ENCODE measurements at places on chromosomes 2 and 18.

DNA sequence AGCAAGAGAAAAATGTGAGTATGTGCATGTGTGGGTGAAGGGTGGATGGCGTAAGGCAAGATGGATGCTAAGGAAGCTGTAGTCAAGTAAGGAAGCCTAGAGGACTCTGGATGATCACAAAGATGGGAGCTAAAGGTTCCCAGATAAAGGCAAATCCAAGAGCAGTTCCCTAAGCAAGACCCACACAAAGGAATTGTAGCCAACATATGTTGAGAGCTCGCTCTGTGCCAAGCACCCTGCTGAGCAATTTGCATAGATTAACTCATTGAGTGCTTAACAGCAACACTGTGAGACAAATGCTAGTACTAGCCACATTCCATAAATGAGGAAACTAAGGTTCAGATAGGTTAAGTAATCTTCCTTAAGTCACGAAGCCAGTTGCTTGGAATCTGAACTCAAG, 132.6 kb downstream of the C1D start:
- no peak for DNase-seq

DNA sequence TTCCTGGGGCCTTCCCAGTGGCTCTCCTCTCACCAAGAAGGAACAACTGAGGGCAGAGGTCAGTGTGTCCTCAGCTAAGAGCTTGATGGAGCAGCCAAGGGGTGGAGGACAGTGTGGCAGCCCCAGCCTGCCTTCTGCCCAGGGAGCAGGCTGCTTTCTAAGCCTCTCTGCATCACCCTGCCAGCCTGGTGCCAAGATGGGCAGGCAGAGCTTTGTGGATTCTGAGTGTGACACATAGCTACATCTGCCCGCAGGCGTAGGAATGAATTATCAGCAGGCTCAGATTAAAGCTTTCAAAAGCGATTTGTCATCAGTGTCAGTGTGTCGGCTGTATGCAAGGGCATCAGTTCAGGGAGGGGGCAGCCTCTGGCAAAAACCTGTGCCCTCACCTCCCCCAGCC, 8.7 kb downstream of the MAL start:
- no peak for DNase-seq

DNA sequence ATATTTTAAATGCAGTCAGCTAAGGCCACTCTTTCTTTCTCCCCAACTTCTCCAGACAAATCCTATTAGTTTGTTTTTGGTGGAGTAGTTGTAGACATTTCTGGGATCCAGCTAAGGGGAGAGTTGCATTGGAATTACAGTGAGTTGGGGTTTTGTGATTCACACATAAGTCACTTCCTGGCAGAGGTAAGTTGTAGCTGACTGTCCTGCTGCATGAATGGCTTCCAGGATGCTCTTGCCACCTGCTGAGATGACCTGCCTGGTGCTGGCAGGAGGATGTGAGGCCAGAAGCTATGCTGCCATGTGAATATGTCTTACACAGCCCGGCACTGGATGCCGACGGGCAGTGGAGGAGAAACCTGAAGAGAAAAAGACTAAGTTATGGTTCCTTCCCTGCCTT, 243.7 kb downstream of the TDRD15 start:
- no peak for DNase-seq

DNA sequence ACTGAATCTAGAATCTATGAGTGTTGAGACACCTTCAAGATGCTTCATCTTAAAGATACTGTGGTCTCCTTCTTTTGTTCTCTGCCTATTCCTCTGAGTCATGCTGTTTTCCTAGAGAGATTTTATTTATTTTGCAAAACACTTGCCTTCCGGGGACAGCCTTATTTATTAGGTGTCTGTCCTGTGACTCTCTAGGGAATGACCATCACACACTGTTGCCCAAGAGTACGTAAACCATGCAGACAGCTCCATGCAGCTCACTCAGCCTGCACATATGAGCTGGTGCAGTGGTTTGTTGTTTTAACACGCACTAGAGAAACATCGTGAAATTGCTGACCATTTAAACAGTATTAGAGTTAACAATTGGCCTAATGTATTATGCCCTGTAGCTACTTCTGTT, 12.4 kb upstream of the ADCYAP1 start:
- no peak for DNase-seq

DNA sequence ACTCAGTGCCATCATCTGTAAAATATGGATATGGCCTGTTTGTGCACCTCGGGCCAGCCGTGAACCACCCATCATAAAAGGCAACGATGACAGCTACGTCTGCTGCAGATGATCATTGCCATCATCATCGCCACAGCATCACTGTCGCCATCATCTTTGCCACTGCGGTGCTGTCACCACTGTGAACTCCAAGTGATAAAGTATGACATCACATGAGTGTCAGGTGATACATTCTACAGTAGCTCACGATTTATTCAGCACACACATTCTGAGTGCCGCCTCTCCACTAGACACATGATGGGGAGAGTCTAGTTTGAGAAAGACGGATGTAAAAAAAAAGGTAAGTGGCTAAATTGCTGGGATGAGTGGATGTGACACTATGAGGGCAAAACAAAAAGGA, 755.4 kb upstream of the RAB6C start:
- no peak for DNase-seq

DNA sequence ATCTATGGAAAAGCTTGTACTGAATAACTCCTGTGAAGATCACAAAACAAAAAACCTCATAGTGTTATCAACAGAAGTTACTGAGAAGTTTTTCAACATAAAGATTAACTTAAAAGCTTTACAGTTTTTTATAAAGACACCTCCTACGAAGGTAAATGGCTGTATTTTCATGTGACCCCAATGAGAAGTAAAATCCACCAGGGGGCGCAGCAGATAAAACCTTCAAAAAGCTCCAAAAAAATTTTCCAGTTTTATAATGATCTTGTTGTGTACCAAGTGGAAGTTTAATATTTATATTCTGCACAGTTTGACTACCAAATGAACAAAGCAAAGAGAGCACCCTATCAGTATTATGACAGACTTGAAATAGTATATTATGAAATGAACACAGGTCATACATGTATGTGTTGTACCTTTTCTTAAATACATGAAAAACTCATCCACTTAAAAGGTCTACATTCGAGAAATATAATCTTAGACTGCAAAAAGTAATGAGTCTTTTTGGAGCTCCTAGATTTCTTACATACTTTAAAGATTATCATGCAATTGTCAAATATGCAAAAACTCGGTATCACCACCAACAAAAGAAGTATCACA, 38.5 kb downstream of the PNO1 start:
- DNase-seq: no peak

GRCh38 chr2:10487081-10487740, 39.1 kb upstream of the ODC1 start:
- DNase-seq: no peak

GRCh38 chr2:118291251-118291880, 203.1 kb downstream of the INSIG2 start:
- DNase-seq: no peak

DNA sequence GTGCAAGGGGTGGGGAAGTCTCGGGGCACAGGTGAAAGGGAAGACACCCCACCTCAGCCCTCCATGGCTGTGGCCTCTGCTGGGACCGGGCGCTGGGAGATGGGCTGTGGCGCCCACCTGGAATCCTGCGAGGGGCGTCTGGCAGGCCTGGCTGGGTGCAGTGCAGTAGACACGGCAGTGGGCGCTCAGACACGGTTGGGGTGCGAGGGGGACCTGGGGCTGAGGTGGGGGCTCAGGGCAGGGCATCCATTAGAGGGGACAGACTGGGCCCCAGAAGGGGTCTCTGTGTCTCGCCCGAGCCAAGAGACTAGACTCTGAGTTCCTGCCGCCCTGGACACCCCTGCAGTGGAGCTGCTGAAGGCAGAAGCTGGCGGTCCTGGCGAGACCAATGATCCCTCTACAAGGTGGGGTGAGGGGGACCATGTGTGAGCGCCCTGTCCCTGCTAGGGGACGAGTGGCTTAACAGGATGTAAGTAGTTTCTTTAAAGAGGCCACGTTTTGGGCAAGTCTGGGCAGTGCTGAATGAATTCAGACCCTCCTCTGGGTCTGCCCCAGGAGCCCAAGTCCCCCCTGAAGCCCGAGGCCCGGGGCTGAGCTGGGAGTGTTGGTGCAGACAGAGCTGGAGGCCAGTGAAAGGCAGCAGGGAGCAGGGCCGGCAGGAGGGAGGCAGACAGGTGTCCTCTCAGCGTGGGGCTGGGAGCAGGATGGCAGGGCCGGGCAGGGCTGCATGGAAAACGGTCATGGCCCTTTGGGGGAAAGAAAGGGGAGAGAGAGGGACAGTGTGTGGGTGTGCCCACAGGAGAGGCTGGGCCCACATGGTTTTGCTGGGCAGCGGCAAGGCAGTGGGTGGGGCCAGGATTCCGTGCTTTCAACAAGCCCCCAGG, 57.2 kb downstream of the HS6ST1 start:
- no peak for DNase-seq

DNA sequence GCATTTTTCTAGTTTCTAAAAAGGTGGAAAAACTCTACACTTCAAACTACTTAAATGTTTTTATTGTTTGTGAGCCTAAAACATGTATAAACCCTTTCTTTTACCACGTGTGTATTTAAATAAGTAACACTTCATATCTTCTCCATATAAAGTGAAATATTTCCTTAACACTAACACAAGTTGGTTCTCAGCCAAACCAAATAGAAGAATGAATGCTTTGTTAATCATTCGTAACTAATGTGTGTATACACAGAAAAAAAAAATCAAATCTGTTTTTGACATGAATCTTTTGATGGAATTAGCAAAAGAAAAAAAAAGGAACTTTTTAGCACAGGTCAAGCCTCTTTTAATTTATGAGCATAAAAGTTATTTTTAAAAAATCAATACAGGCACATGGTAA, 89.3 kb downstream of the EHBP1 start:
- no peak for DNase-seq

DNA sequence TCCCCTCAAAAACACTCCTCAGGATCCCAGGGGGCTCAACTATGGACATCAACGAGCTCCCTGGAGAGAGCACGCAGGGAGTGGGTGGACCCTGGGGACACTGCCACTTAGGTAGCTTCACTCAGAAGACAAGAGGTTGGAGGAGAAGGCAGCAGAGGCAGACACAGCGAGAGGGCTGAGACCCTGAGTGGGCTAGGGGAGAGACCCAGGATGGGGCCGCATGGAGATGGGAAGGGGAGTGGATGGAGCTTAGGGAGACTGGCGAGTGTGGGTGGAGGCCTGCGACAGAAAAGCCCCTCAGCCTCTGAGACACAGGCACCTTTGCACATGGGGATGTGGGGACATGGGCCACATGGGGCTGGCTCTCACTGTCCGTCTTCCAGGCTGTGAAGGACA, 70.9 kb downstream of the ASB1 start:
- no peak for DNase-seq

- no peak for DNase-seq
Measured at GRCh38 chr2:204339212-204339715, 206.0 kb upstream of the PARD3B start.

GRCh38 chr2:240935103-240935876, 29.2 kb downstream of the CROCC2 start:
- no peak for DNase-seq

DNA sequence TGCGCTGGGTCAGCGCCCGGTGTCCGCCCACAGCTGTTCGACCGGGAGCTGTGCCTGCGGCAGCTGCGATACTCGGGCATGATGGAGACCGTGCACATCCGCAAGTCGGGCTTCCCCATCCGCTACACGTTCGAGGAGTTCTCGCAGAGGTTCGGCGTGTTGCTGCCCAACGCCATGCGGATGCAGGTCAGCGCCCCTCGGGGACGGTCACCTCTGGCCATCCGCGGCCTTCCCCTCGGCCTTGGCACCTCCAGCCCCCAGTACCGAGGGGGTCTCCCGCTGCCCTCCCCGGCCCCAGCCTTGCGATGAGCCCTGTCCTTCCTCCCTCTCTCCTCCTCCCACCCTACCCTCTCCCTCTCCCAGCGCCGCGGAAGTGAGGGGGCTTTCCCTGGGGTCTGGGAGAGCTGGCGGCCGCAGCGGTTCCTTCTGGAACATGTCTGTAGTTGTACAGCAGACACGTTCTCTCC, 53.2 kb upstream of the GPR17 start:
- DNase-seq: no peak

DNA sequence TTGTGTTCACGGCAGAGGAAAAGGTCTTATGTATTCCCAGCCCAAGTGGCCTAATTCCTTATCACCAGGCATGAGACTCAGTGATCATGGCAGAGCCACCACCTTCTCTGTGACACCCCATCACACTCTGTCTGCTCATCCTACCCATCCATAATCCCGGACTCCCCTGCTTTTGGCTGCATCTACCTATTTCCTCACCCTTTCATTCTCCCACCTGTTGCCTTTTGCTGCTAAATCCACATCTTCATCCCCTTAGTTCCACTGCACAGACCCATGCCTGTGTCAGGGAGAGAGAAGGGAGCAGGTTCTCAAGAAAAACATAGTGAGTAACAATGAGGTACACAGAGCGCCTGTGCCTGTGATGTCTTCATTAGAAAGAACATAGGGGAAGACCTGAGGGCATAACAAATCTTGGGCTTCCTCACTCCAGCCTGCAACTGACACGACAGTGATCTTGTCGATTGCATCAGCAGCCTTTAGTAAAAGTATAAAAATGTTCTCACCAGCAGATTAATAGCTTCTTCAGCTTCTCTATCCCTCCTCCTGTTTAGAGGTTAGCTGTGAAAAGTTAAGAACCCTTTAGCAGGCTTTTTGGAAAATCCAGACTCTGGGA, 246.5 kb upstream of the SPRED2 start:
- no peak for DNase-seq

DNA sequence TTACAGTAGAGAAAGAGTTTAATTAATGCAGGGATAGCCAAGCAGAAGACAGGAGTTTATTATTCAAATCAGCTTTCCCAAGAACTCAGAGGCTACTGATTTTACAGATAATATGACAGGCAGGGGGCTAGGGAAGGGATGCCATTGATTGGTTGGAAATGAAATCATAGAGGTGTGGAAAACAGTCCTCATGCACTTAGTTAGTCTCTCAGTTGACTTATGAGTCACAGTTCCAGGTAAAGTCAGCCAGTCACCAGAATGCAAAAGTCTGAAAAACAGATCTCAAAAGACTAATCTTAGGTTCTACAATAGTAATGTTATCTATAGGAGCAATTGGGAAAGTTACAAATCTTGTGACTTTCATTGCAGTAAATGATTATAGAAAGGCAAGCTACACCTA, 676.4 kb upstream of the CHAC2 start:
- DNase-seq: no peak

DNA sequence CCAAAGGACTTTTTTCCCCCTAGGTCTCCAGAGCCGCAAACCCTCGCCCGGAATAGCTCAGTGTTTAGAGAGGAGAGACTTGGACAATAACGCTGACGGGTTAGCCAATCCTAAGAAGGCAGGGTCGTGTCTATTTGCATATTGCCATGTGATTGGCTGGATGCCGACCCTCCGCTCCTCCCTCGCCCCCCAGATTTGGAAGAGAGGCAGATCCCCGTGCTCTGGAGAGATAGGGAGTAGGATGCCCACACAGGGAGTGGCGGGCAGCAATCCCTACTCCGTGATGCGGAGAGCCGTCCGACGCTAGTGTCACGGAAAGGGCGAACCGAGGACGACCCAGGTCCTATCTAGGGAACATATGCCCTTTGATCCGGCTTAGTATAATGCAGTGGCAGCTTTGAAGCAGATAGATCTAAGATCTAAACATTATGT, 1.4 kb downstream of the WNT6 start:
- no peak for DNase-seq

- no peak for DNase-seq
Measured at GRCh38 chr18:5030636-5031035, 166.4 kb downstream of the AKAIN1 start.

- no peak for DNase-seq
Measured at GRCh38 chr2:64000630-64001381, 18.4 kb downstream of the VPS54 start.
